Kidney (tissue), 22 donors: ENCODE measurements at places on chromosomes 6 and 20. TPM values are rescaled to one million over a fixed set of nuclear protein-coding genes. Genes with fewer than 3 reads are reported as not detected.

The SAMD5 gene
- 9.2 TPM for total RNA-seq

The NT5DC1 gene
- 41.7 TPM for total RNA-seq

The CDK19 gene
- 20.4 TPM for total RNA-seq

The PLTP gene
- 345 TPM for total RNA-seq

The ZSCAN9 gene
- total RNA-seq, result 15.6 TPM

The PNPLA1 gene
- 0.19 TPM for total RNA-seq

The SCGN gene
- total RNA-seq, result 8.7 TPM

The ACTL10 gene
- 3.0 TPM for total RNA-seq

The TSPO2 gene
- 0.44 TPM for total RNA-seq

The HLA-A gene
- total RNA-seq, result 695 TPM

DNA sequence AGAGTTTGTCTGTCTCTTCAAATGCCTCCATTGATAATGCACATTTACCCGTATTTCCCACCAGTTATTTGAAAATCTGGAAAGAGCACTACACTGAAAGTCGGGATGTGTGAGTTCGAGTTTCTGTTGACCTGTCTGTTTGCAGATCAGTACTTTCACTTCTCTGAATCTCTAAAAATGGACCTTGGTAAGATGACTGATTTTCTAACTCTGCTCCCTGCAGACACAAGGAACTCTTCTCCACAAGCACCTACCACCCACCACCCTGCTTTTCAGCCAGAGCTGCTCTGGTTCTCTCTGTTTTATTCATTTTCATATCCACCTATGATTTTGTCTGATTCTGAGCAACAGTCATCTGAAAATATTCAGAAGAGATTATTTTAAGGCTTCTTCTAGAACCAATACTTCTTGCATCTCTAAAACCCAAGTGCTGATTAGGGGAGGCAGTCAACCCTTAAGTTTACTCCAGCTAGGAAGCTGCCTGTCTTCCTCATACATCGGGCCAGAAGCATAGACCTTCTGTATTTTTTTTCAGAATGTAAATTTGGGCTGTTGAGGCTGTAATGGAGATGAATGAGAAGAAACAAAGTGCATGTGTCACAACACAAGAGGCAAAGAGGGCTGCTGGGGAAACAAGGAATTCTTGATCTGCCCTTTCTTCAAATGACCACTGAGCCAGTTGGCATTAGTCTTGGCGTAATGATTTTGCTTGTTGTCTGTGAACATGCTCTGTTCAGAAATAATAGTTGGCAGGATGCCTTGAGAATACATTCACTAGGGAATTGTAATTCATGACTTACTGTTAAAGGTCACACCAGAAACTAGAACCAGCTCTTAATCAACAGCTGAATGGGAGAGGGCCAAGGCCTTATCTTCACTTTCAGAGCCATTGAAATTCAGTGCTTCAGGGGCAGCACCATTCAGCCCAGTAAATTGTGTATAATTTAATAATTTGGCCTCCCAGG, 85.4 kb upstream of the MYLIP start:
- no peak for DNase-seq

DNA sequence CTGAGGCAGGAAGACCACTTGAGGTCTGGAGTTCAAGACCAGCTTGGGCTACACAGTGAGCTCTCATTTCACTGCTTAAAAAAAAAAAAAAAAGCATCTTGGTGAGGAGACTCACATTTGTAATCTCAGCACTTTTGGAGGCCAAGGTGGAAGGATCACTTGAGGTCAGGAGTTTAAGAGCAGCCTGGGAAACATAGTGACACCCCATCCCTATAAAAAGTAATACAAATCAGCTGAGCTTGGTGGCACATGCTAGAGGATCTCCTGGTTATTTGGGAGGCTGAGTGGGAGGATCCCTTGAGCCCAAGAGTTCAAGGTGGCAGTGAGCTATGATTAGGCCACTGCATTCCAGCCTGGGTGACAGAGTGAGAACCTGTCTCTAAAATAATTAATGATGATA, 29.4 kb upstream of the SYNCRIP start:
- no peak for DNase-seq

DNA sequence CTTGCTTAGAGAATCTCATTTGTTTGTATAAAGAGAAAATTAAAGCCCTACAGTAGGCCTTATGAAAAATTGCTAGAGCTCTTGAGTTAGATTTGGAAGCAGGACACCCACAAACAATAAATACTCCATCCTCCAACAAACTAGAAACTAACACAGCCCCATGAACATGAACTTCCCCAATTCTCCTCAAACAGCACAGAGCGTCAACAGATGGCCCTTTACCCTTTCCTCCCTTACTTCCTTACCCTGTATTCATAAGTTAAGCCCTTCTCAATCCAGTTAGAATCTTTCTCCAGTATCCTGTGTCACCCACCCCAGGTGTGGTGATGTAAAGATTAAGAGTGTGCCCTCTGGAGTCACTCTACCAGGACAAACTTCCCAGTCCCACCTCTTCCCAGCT, 113.7 kb downstream of the UNC5CL start:
- DNase-seq, result no peak

GRCh38 chr6:12494161-12494560, 204.0 kb downstream of the EDN1 start:
- peak; percentile 46 for DNase-seq

GRCh38 chr6:126529637-126530362, 189.9 kb downstream of the CENPW start:
- DNase-seq, result peak; percentile 12

- no peak for DNase-seq
Observed at GRCh38 chr20:43938017-43938655, 23.5 kb downstream of the TOX2 start.

- no peak for DNase-seq
Observed at GRCh38 chr6:36691011-36691410, 6.6 kb upstream of the RAB44 start.

DNA sequence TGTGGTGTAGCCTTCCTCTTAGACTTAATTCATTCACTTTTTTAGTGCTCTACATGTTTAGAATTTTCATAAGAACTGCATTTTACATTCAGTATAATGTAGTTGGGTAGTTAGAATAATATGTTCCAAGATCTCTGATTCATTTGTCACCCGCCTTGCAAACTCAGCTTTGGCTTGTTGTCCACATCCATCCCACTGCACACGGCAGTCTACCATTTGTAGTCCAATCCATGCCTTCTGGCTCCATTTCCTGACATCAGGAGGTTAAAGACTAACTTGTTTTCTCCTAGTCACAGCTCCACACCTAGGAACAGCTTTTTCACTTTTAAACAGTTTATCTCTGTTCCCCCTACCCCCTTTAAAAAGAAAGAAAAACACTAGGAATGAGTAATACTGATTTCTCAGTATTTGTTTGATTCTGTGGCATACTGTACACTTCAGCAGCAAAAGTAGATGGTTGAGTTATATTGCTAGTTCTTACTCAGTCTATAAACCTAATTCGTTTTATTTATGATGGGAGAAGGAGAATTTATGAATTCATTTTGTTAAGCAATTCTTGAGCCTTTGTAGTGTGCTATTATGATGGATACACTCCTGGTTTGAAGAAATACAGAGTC, 180.9 kb downstream of the ARID1B start:
- DNase-seq, result no peak

- DNase-seq, result no peak
Observed at GRCh38 chr20:50583442-50584150, 73.4 kb downstream of the PTPN1 start.

DNA sequence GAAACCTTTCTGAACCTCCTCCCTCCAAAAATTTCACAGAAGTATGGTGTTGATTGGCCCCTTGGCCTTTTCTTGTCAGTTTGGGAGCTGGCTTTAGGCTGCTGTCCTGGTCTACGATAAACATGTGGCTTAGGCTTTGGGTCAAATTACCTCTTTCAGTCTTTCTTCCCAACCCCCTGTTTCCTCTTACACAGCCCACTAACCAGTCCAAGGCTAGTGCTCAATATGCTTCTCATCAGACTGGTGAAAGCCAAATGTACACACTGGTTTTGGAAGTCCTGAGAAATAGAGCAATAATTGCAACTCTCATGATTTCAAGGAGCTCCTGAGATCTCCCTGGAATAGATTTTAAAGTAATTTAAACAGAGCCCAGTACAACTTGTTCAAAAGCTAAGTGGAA, 933.7 kb upstream of the GJE1 start:
- no peak for DNase-seq

- DNase-seq, result no peak
Observed at GRCh38 chr6:134758621-134759020, 191.3 kb downstream of the ALDH8A1 start.

- DNase-seq, result no peak
Observed at GRCh38 chr6:53252177-53252692, 96.5 kb downstream of the ELOVL5 start.

GRCh38 chr6:36656441-36656840, 22.1 kb upstream of the CDKN1A start:
- no peak for DNase-seq

DNA sequence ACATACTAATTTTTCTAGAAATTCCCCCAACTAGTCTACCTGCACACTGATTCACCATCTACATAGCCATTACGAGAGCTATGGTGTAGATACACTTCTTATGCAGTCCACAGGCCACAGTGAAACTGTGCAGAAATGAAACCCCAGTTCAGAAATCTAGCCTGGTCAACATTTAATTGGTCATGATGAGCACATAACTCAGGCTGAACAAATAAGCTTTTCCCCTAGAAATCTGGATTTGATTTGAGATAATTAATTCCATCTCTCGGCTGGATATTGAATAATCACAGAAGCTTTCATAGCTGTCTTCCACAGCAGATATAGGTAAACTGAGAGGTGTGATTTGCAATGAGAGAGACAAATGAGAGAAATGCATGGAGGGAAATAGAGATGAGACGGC, 22.6 kb upstream of the TINAG start:
- no peak for DNase-seq

DNA sequence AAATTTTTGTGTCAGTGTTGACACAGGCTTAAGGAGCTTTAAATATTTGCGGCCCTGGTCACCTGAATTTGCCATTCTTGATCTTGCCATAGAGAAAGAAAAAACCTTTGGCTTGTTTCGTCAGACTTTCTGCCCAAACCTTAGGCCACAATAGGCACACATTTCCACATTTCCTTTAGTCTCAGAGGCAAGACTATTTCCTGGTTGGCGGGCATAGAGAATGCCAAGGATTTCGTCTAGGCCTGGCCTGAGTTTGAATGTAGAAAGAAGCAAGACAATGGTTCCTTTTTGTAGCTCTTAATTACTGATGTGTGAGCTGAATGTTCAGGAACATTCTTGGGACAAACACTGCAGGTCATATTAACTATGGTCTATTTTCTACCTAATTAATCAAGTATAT, 108.1 kb downstream of the TRMT11 start:
- no peak for DNase-seq

GRCh38 chr20:63856098-63856511, 5.2 kb upstream of the ABHD16B start:
- peak; percentile 82 for DNase-seq

DNA sequence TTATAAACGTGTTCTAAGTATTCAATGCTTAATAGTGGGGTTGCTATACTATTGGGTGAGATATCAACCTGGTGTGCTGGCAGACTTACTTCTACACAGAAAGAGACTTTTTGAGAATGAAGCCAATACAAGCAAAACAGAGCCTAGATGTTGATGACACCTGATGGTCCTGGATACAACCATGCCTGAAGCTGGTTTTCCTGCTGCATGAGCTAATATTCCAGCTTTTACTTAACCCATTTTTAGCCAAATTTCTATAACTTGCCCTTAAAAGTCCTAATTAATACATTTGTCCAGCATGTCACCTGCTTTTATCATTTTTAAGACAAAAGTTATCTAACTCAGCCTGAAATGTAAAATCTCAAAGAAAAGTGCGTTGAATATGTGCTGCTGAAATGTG, 86.2 kb downstream of the PFDN4 start:
- DNase-seq, result no peak

GRCh38 chr6:108764580-108764950, 83.7 kb upstream of the ARMC2 start:
- no peak for DNase-seq

GRCh38 chr6:14689639-14690038, 556.2 kb upstream of the JARID2 start:
- DNase-seq, result no peak

GRCh38 chr6:1903780-1904465, 294.2 kb downstream of the FOXC1 start:
- no peak for DNase-seq
